Aorta (tissue), 5 donors: ENCODE measurements at places on chromosomes 7 and 10. TPM values are rescaled to one million over a fixed set of nuclear protein-coding genes. Genes with fewer than 3 reads are reported as not detected.

- DNase-seq, result no peak
Measured at GRCh38 chr7:6530626-6531491, 20.4 kb downstream of the GRID2IP start.

GRCh38 chr7:150439967-150440366 is 10.5 kb upstream of the GIMAP8 start:
- DNase-seq, result no peak

- DNase-seq, result no peak
Measured at GRCh38 chr10:114665406-114665805, 7.3 kb upstream of the ABLIM1 start.

GRCh38 chr10:72270607-72271281 is 3.0 kb upstream of the DDIT4 start:
- DNase-seq, result no peak

DNA sequence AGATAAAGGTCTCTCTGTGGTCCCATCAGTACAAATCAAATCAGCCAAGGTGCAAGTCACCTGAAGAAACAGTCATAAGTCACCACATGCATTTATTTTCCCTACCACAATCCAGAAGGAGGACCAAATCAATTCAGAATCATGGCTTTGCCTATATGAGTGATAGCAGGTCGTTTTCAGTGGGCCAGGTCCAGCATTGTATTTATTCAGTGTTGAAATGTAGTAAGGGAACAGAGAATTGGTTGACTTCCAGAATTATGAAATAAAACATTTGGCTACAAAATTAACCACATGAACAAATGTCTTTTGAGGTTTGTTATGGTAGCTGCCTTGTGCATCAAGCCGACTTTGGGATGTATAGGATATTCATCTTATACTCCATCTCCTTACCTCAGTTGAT is 88.4 kb downstream of the POLR1F start:
- no peak for DNase-seq

Gene COL1A2
- total RNA-seq, result 1,770 TPM

Gene HTRA1
- 386 TPM for total RNA-seq

Gene SSC4D
- 0.58 TPM for total RNA-seq

Gene MRC1
- total RNA-seq, result 73.9 TPM

Gene MPP7
- 38.0 TPM for total RNA-seq

Gene ASB15
- total RNA-seq, result not detected

- DNase-seq, result no peak
Measured at GRCh38 chr10:130804778-130805634, 506.5 kb downstream of the TCERG1L start.

DNA sequence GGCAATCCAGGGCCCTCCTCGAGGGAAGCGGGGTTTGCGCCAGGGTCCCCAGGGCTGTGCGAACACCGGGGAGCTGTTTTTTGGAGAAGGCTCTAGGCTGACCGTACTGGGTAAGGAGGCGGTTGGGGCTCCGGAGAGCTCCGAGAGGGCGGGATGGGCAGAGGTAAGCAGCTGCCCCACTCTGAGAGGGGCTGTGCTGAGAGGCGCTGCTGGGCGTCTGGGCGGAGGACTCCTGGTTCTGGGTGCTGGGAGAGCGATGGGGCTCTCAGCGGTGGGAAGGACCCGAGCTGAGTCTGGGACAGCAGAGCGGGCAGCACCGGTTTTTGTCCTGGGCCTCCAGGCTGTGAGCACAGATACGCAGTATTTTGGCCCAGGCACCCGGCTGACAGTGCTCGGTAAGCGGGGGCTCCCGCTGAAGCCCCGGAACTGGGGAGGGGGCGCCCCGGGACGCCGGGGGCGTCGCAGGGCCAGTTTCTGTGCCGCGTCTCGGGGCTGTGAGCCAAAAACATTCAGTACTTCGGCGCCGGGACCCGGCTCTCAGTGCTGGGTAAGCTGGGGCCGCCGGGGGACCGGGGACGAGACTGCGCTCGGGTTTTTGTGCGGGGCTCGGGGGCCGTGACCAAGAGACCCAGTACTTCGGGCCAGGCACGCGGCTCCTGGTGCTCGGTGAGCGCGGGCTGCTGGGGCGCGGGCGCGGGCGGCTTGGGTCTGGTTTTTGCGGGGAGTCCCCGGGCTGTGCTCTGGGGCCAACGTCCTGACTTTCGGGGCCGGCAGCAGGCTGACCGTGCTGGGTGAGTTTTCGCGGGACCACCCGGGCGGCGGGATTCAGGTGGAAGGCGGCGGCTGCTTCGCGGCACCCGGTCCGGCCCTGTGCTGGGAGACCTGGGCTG is 26.0 kb downstream of the PRSS2 start:
- DNase-seq, result no peak

DNA sequence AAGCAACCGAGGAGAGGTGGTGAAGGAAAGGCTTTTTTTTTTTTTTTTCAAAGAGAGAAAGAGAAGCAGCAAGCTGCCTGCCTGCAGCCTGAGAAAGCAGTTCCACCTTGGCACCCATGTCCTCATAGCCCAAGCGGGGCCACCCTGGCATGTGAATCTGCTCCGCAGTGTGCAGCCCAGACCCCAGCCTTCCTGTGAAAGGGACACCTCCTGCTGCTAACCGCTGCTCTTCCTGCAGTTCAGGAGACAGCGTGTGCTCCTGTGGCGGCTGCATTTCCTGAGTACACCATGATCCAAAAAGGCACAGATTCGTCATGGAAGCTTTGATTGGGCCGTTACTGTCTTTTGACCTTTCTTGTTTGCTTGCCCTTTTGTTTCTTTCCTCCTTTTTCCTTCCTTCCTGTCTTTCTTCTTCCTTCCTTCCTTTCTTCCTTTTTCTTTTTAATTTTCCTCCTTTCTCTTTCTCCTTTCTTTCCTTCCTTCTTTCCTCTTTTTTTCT is 38.1 kb downstream of the IKZF1 start:
- DNase-seq, result no peak

Gene ADAMTS14
- 2.4 TPM for total RNA-seq

GRCh38 chr7:23161482-23161881 is 20.4 kb upstream of the NUP42 start:
- DNase-seq, result no peak

DNA sequence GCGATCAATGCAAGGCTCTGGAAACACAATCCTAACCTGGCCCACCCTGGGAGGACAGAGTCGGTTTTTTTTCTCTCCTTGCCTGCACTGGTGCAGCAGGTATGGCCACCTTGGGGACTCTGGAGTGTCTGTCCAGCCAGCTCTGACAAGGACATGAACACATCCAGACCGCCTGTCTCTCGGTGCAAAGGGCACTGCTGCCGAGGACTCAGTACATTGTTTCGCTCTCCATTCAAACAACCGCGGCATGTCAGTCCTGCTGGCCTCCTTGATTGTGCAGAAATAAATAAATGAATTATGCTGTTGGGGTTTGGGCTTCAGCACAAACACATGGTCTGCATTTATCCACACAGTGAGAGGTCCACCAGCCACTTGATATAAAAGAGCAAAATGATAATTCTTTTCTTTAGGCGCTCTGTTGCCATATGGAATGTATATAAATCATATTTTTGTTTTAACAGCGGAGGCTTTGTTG is 565.2 kb downstream of the KCNMA1 start:
- no peak for DNase-seq

- no peak for DNase-seq
Measured at GRCh38 chr10:113947184-113948041, 93.0 kb downstream of the NHLRC2 start.

Gene TMEM139
- 1.2 TPM for total RNA-seq

- DNase-seq, result no peak
Measured at GRCh38 chr10:95236068-95236903, 42.2 kb downstream of the ACSM6 start.

DNA sequence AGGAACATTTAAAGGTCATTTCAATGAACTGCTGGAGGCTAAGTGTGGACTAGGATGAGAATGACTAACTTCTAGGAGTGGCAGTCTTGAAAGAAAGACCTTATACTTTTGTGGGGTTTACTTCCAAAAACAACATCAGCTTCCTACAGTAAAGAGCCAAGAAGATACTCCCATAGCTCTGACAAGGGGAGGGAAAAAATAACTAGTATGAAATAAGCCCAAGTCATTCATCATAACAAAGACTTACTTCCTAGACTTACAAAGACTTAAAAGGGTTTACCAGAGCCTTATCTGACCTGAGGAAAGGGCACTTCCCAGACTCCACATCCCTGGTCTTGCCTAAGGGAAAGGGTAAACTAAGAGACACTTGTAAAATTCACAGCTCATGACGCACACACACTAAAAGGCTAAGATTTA is 31.7 kb downstream of the ARHGAP12 start:
- no peak for DNase-seq

DNA sequence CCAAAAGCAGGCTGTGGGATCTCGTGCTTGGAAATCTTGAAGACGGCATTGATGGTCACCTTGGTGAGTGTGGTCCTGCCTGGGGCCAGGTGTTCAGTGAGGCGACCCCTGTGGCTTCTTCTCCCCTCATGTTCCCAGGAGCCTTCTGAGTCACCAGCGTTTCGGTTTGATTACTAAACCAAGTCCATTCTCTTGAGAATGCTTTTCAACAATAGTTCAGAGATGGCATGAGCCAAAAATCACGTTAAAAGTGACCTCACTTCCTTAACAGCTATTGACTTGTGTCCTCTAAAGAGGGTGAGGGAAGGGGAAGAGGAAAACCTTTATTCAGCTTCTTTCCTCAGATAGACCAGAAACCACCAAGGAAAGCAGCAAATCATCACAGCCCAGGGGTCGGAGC is 315.2 kb downstream of the GATA3 start:
- DNase-seq, result no peak

Gene PTPRN2
- 3.3 TPM for total RNA-seq

DNA sequence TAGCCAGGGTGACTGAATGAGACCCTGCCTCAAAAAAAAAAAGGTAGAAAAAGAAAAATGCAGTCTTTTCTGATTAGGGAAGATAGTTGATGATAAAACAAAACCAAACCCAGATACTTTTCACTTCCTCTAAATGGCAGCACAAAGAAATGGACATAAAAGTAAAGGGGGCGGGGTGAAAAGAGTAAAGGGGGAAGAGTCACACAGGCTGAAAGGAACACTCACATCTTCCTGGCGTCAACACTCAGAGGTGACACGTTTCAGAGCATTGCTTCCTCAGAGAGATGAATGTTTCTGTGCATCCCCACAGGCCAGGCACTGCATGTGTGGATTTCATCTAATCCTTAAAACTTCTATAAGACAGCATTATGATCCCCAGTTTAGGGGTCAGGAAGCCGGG is 81.2 kb downstream of the HIPK2 start:
- DNase-seq, result no peak

Gene APBB1IP
- 18.5 TPM for total RNA-seq

Gene KIF20B
- 6.2 TPM for total RNA-seq

Gene KLLN
- total RNA-seq, result 0.66 TPM

DNA sequence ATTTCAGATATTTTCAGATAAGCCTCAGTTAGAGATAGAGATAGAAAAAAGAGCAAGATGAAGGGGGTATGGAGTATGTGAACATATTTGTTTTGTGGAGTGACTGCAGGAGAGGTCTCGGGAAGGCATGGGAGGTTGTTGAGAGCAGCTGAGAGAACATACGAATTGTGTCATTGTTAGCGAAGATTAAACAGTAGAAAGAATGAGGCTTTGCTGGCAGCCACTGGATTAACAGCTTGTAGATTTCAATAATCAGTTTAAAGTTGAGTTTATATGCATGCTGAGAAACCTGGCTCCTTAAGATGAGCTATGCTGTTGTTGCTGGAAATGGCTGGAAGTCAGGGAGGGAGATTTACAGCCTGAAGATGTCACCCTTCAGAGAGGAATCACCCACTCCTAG is 100.9 kb upstream of the SORCS3 start:
- DNase-seq, result no peak

DNA sequence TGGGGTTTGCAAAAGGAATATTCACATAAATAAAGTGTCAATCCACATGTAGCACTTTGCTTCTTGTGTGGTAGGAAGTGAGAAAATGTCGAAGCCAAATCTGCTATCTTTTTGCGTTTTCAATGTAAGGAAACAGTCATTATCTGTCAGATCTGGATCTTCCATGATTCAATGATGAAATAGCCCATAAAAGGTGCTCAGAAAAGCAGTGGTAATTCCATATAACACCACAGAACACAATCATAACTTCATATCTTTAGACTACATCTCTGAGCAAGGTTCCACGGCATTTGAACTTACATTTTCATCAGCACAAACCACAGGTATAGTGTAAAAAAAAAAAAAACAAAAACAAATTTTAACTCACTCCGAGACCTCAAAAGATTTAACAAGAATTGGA is 39.9 kb upstream of the EGR2 start:
- DNase-seq, result no peak

DNA sequence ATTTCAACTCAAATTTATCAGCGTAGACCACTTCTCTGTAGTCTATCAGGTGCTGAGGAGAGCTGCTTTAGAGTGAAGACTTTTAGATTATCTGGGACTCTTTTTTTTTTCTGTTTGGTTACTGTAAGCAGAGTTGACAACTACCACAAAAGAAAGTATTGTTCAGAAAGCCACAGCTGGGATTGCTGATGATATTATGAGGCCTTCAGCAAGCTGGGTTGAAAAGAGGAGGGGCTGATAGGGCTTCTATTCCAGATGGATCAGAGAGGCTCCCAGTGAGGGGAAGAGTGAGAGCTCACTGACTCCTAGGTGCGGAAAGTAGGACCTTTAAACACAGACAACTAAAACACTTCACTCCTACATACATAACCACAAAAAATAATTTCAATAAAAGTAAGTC is 188.5 kb upstream of the FERD3L start:
- no peak for DNase-seq

Gene MCM10
- 0.81 TPM for total RNA-seq

DNA sequence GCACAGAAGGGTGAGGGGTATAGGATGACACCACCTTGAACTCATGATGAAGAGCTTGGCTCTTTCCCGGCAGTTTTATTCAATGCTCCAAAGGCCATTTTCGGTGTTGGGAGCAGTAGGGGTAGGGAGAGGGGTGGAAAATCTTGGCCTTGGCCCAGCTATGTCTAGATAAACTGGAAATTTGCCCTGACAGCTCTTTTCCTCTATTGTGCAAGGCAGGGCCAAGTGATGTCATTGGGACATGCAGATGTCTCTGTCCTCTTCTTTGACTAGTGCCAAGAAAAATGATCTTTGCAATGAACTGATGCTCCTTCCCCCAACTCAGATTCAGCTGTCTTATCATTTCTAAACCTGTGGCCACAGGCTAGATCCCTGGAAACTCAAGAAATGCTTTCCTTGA is 27.7 kb upstream of the PRKCQ start:
- no peak for DNase-seq

Gene CPN1
- not detected for total RNA-seq

- DNase-seq, result peak; percentile 87
Measured at GRCh38 chr10:121974535-121975294, at the start of gene NSMCE4A. TSS of gene NSMCE4A (minus strand) at chr10:121975217. CDS start at chr10:121975165, 52 bp downstream.

DNA sequence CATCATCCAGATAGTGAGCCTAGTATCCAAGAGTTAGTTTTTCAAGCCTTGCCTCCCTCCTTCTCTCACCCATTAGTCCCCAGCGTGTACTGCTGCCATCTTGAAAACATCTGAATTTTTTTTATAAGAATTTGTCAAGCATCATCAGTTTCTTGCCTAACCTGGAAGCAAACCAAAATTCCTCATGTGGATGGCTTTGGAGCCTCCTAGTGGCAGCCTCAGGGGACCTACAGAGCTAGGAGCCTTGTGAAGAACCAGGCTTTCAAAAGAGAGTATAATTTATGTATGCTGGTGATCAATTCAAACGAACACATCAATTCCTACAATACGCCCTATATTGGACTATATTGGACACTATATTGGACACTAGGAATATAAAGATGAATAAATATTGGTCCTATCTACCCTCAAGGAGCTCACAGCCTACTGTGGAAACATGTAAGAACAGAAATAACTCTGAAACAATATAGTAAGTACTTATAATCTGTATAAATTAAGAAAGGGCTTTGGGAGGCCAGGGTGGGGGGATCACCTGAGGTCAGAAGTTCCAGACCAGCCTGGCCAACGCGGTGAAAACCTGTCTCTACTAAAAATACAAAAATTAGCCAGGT is 63.4 kb downstream of the HPSE2 start:
- peak; percentile 50 for DNase-seq
